ENCODE measurements at places on chromosomes 13 and 19.

DNA sequence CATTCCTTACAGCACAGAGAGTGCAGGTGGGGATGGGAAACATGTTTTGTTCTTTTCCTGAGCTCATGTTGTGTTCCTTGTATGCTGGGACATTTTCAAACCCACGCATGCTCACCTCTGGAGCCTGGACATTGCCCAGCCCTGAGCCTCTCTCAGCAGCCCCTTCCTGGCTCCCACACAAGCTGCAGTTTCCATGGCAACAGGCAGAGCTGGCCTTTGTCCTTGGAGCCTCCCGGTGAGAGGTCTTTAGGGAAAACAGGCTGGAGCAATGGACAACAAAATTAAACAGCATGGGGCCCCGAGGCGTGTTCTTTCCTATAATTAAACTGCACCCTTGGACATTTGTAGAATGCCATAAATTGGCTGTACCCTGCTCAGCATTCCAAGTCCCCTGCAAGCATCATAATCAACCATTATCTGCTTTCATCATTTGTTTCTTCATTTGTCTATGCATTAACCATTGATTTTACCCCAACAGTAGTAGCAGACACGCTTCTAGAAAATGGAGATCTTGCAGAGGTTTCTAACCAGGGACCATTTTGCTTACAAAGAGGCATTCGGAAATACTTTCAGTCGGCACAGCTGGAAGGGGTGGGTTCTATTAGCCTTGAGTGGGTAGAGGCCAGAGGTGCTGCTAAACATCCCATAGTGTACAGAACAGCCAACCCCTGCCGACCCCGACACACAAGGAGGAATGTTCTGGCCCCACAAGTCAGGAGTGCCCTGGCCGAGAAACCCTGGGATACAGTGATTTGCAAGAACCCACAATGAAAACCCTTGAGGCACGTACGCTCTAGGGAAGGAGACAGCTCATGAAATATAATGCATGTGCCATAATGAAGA lies 133.4 kb upstream of the PEG3 start:
- no peak for DNase-seq

DNA sequence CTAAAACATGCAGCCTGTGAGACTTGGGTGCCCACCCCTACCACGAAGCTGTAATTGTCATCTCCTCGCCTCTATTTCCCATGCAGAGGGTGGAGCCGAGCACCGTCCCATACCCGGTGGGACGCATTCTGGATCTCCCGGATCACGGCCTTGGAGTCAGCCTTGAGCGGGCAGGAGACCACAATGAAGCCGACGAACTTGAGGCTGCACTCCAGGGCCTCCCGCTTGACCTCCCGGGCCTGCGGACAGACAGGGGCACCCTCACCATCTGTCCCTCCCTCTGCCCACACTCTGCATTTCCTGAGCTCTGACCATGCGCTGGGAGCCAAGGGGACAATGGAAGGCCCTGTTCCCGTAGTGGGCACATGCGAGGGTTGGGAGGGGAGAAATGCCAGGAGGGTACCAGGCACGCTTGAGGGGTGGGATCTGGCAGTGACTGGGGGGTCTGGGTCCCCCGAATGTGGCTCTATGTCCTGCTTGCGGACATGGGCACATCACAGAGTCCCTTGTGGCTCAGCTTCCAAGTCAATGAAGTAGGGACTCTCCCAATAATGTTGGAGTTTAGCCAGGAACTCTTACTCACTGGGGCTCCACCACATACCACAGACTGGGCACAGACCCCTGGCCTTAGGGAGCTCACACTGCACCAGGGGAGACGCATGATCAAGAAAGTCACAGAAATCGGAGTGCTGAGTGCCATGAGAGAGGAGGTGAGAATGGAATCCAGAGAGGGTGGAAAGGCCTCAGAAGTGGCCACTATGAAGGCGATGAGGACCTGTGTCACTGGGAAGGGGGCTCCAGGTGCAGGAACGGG lies 9.2 kb upstream of the GMIP start:
- DNase-seq: no peak

GRCh38 chr13:79456656-79457365 lies 24.1 kb upstream of the NDFIP2 start:
- no peak for DNase-seq

GRCh38 chr13:80303225-80303811 lies 37.6 kb downstream of the SPRY2 start:
- no peak for DNase-seq

DNA sequence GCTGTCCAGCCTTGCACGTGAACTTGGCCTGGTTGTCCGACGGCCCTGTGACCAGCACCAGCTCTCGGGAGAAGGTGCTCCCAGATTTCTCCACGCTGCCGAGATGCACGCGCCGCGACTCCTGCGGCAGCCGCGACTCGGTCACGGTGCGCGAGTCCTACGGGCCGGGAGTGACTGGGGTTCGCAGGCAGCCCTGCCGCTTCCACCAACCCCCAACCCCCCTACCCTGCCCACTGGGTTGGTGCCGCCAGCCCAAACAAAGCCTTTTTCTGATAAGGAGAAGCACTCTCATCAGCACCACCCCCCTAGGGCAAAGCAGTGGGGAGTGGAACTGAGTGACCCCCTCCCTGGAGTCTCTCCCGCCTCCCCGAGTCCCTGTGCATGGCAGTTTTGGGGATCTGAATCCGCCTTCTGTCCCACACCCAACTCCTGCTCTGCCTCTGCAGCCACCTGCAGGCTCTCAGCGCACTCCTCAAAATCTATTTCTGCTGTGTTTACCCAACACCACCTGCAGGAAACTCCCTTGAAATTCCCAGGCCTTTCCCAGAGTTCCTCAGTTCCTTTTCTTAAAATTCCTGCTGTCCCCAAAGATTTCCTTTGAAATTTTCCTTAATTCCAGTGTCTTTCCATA lies 6.2 kb downstream of the NPHS1 start:
- DNase-seq: no peak

DNA sequence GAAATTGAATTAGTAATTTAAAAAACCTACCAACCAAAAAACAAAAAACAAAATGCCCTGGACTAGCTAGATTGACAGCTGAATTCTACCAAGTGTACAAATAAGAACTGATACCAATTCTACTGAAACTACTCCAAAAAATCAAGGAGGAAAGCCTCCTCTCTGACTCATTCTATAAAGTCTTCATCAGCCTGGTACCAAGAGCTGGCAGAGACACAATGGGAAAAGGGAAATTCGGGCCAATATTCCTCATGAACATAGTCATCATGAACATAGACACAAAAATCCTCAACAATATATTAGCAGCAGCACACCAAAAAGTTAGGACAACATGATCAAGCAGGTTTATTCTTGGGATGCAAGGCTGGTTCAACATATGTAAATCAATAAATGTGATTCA lies 2667.7 kb upstream of the PCDH20 start:
- DNase-seq: no peak

DNA sequence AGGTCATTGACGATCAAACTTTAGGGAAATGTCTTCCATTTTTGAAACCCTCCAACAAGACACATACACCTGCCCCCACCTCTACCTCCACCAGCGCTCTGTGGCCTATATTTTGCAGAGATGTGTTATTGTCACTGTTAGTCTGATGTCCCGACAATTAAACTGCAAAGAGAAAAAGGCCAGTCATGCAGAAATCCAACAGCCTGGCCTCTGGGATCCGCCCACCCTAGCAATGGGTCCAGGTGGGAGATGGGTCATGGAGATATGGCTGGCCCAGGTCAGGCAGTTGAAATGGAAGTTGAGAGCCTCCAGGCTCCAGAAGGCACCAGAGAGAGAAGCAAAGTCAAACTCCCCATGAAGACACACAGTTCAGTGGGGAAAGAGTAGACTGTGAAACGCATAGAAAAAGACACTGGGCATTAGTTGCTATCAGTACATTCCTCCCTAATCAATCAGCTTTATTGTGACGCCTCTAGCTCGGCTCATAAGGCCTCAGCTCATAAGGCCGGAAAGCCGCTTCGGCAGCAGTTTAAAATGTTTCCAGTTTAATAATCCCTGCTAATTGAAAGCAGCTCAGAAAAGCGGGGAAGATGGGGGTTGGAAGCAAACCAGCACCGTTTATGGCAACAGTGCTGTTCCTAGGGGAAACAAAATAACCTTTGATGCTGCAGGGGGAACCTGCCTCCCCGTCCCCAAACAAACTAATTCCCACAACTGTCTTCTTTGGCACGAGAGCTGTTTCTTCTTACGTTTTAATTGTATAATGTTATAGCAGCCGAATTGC lies 239.7 kb upstream of the ZNF507 start:
- DNase-seq: no peak

GRCh38 chr19:33905473-33905936 lies 108.8 kb downstream of the KCTD15 start:
- no peak for DNase-seq

- no peak for DNase-seq
Measured at GRCh38 chr19:11373166-11373884, 1.1 kb upstream of the SWSAP1 start.

DNA sequence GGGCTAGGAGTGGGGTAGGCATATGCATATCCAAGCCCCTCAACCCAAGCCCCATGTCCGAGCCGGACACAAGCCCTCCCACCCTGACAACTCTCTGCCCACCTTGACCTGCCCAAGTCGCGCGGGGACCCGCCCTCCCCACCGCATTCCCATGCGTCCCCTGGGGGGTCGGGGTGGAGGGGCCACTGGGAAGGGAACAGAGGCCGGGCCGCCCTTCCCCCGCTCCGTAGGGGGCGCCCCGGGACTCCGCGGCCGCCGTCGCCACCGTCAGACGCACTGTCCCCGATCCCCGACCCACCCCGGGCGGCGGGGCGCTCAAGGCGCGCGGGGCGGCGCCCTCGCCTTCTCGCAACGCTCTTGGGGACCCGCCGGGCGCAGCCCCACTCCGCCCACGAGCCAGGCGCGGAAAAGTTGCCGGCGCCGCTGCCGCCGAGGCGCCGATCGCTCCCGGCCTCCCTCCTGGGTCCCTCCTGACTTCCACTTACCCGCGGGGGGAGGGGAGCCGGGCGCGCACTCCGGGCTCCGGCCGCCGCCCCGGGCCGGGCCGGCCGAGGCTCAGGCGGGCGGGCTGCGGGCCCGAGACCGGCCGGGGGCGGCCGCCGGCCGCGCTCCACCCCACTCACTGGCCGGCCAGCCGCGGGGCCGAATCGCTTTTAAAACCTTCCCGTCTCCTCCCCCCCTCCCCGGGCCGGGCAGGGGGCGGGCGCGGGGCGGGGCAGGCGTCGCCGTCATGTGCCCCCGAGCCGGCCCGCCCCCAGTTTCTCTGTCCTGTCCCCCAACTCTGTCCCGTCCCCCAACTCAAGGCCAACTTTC lies 34.4 kb upstream of the NANOS3 start:
- peak; percentile 75 for DNase-seq

GRCh38 chr13:102012299-102013293 lies 389.3 kb downstream of the FGF14 start:
- DNase-seq: no peak

DNA sequence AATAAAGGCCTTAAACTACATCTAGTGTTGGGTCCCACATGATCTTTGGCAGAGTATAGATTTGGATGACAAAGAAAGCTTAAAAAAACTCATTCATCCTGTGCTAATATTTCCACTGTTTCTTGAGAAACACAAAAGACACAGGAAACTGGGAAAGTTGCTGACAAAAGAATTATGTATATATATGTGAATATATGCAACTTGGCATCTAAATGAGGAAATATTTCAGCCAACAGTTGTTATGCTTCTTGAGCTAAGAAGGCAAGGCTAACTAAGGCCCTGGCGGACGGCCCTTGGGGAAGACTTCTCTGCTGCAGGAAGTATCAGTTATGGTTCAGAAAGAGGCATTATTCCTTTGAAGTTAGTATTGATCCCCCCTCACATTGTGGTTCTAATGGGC lies 491.8 kb downstream of the DIAPH3 start:
- no peak for DNase-seq

DNA sequence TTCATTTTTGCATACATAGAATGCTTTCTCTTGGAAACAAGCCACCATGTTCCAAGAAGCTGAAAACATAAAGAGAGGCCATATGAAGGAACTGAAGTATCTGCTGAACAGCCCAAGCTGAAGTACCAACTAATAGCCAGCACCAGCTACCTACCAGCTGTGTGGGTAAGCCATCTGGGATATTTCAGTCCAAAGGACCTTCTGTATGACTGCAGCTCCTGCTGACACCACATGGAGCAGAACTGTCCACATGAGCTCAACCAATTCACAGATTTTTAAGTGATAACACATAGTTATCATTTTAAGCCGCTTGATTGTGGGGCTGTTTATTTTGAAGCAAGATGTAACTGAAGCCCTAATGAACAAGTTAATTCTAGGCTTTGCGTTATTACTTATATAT lies 621.1 kb upstream of the KLHL1 start:
- no peak for DNase-seq

GRCh38 chr19:11694533-11695439 lies 44.0 kb downstream of the ZNF823 start:
- DNase-seq: peak; percentile 69

GRCh38 chr13:92972751-92973150 lies 253.9 kb upstream of the GPC6 start:
- DNase-seq: no peak

DNA sequence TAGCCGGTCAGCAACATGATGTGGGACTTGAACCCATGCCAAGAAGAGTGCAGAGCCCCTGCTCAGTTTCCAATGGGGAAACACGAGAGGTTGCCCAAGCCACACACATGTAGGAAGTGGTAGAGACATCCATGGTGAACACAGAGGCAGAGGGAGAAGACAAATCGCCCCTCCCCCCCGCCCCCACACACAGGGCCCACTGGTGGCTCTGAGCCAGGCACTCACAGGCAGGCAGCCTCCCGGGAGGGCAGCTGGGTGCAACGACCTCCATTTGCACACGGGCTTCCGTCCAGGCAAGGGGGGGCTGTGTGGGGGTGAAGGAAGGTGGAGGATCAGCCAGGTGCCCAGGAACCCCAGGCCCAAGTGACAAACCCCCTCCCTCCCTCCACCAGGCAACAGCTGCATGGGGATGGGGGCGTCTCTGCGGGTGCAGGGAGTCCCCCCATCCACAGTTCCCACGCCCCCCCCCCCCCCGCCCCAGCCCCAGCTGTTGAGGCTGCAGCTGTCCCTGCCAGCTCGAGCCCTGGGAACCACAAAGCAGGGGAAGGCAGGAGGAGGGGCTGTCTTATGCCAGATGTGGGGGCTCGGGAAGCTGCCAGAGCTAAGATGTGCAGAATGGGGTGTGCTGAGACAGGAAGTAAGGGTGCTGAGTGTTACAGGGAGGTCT lies 3.4 kb downstream of the NOTCH3 start:
- no peak for DNase-seq

GRCh38 chr13:110978390-110978789 lies 63.5 kb upstream of the ANKRD10 start:
- no peak for DNase-seq

GRCh38 chr13:102688306-102688973 lies 6.4 kb downstream of the METTL21C start:
- DNase-seq: no peak

DNA sequence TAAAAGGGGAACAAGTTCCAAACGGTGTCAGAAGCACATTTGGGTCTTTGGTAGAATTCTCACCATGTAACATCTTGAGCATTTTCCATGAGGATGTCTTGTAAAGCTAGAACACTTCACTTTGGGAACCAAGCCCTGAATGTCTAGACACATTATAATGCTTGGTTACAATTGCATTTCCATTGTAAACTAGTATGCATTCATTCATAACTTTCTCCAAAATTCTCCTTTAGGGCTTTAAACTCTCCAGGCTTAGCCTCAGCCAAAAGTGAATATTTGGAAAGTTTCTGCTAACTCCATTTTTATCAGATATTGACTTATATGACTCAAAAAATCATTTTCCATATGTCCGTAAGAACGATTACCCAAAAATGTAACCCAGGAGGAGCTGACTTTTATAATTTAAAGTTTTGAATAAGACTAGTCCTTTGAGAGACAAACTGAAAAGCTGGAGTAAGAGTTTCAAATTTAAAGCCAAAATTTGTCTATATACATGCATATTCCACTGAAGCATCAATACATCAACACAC lies 1170.4 kb downstream of the EFNB2 start:
- DNase-seq: no peak
